ENCODE measurements at places on chromosomes 3 and 15.

DNA sequence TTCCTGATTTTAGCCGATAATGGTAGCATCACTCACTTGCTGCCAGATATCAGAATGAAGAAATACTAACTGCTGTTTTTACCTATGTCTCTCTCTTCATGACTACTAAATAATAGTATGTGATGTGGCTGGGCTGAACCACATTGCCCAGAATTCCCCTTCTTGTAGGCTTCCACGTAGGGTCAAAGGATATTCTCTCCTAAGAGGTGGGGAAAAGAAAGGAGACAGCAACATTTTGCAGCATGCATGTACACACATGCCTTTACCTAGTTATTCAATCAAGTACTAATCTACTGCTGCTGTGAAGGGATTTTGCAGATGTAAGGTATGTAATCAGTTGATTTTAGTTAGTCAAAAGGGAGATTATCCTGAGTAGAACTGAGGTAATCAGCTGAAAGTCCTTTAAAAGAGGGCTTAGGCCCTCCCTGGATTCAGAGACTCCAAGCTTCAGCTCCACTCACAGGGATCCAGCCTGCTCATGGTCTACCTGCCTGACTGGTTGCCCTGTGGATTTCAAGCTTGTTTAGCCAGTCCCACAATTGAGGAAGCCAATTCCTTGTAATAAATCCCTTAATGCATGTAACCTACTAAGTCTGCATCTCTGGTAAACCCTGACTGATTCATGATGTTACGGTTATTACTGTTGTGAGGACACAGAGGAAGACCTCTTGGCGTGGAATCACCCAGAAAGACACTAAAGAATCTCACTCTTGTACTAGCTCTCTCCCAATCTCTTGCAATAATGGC is 20.4 kb downstream of the PLD1 start:
- DNase-seq = no peak

- DNase-seq = peak; percentile 67
Measured at GRCh38 chr15:72685925-72686794, at the start of the genes BBS4 and HIGD2B. TSS of gene BBS4 (plus strand) at chr15:72686207. CDS start at chr15:72686228, 21 bp downstream. TSS of gene HIGD2B (minus strand) at chr15:72686182. CDS start at chr15:72676374, 9,808 bp downstream.

- no peak for DNase-seq
Measured at GRCh38 chr3:196440696-196441095, 8.5 kb upstream of the UBXN7 start.

DNA sequence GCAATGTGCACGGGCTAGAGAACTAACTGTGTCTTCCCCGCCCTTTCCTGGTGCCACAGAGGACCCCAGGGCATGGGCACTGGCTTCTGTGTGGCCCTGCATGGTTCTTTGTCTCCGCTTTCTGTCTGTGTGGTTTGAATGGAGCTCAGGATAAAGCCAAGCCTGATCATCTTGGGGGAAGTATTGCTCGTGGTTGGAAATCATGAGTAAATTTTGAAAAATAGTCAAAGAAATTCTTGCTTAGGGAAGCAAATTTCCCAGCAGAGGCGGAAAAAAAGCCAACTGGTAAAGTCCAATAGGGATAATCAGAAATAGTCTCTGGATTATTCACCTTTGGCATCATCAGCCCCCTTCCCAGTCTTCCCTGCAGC is 55.4 kb downstream of the MAGEF1 start:
- no peak for DNase-seq

DNA sequence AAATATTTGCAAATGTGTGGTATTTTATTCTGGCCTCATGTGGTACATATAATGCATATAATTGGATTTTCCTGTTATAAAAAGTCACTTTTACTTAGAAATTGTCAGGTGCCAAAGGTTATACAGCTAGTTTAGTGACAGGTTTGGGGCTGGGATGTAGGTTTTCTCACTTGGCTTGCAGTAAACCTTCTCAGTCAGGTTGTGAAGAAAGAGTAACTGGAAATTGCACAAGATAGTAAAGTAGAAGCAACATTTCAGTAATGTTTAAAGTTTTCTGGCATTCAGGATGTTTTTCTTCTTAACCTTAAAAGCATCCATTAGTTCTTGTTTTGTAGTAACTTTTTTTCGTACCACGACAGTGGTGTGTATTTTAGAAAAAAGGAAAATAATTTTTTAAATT is 53.9 kb downstream of the MEF2A start:
- DNase-seq = no peak

DNA sequence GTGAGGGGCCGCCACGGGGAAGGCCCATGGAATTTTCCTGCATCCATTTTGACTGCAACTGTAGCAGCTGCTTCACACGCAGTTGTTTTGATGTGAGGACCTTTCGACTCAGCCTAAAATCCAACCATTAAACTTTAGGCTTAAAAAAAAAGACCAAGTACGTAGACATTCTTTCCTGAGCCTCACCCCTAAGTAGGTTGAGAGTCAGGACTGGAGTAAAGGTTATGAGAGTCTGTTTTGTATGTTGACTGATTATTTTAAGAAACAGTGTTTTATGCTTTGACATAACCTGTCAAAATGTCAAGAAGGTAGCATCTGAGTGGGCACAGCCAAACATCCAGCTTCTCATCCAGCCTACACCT is 45.7 kb upstream of the AMOTL2 start:
- DNase-seq = no peak

DNA sequence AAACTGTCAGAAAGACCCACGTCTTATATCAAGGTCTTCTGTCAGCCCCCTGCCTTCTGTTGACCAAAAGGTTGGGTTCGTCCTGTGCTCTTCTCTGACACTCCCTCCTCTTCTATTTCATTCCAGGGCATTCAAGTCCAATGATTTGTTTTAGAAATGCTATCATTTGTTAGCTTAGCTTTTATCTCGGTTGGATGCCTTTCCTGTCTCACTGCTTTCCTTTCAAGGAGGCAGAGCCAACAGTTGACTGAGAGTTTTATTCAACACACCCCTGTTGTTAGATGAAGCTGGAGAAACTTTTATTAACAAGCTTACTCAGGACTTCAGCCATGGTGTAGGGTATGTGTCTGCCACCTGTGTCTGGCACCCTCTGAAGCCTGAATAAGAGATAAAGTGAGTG is 112.0 kb upstream of the SLC7A14 start:
- no peak for DNase-seq

GRCh38 chr15:69787791-69788190 is 309.9 kb downstream of the TLE3 start:
- no peak for DNase-seq

DNA sequence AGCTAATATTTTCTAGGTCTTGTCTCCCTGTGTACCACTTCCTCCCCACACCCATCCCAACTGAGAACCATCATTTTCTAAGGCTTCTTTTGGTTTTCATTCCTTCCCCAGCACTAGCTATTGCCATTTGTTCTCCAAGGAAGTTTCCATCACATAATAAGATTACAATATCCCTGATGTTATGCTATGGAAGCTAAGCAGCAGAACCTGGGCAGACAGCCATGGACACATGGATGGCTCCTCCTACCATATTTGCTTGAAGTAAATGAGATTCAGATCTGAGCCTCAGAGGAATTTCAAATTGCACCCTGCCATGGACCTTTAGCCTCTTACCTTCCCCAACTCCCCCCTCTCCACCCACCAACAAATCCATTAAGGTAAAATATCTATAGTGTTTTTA is 31.5 kb downstream of the GASK1A start:
- no peak for DNase-seq

- no peak for DNase-seq
Measured at GRCh38 chr3:188734395-188734794, 437.4 kb upstream of the TPRG1 start.

DNA sequence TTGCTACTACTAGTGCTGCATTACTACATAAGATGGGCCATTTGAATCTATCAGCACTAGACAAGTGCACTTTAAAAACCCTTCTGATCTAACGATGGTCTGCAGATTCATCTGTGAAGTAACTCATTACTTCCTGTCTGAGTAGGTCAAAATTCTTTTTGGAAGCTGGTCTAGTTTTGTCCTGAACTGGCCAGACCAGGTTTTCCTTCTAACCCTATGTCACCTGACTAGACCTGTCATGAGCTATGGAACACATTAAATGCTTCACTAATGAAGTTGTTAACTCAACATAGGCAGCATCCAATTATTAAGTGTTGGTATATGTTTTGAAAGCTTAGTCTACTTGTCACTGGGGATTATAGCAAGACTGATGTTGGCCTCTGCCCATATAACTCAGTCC is 10.1 kb upstream of the RBM5 start:
- no peak for DNase-seq

DNA sequence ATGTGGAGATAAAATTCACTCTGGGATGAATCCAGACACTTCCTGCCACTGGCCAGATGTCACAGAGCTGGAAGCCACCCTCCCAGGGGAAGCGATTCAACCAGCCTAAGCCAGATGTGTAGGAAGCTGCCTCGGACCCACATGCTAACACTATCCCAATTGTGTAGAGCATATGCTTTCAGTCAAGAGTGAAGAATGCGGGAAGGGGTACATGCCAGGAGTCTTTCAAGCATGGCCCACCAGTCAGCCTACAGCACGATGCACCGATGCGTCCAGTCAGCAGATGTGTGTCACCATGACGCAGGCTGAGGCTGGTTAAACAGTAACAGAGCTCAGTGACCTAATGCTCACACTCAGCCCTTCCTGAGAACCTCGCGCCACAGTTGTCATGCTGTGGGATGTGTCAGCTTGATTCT is 38.8 kb upstream of the BNC1 start:
- DNase-seq = no peak

DNA sequence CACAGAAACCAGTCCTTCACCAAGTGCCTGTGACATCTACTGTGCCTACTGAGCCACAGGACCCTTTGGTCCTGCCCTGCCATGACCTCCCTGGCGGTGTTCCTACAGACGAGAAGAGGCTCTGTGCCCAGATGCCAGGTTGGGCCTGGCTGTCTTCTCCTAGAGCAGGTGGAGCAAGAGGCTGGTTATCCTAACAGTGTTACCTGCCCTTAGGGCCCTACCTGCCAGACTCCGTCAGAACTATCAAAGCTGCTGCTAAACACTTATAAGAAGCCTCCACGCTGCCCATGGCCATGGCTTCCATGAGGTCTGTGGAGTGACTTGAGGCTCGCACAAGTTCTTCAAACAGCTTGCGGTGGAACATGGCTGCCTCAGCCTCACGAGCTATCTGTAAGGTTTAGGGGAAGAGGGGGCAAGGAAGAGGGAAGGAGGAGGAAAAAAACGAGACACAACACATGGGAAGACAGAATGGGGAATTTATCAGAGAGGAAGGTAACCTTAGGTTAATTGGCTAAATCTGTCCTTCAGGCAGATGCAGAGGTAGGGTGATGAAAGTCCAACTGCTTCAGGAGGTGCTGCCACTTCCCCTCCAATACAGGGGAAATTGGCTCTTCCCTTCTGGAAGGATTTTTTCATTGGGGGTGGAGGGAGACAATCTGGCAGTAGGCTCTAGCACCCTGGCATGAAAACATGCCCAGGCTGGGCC is 5.4 kb upstream of the GRAMD2A start:
- no peak for DNase-seq

- no peak for DNase-seq
Measured at GRCh38 chr3:23547905-23548650, 257.7 kb upstream of the UBE2E1 start.

- no peak for DNase-seq
Measured at GRCh38 chr3:120418866-120419490, 31.8 kb downstream of the FSTL1 start.

DNA sequence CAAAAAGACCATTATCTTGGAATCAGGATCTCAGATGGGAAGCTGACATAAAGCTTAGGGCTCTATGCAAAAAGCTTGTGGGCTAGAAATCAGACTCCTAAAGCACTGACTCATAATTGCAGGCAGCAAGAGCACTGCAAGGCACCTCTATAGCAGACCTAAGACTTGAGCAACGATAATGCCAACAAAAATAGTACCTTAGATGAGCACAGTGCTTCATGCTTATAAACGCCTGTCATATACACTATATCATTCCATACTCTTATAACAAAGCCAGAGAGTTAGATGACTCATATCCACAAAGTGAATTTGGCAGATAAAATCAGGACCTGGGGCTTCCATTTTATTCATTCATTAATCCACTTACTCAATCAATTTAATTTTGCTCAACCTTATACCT is 560.8 kb downstream of the MCTP2 start:
- no peak for DNase-seq

All from stimulated activated CD8-positive, alpha-beta memory T cell treated with anti-CD3 and anti-CD28 coated beads, Interleukin-15, amount 100 ng/mL, for 24 hours (primary cell).